Stimulated activated effector memory CD8-positive, alpha-beta T cell treated with anti-CD3 and anti-CD28 coated beads, Interleukin-12 subunit alpha, Interleukin-12 subunit beta, amount 100 ng/mL, for 72 hours (primary cell): ENCODE measurements at places on chromosomes 5 and 9.

GRCh38 chr9:111052791-111053190, 14.5 kb upstream of the LPAR1 start:
- no peak for DNase-seq

DNA sequence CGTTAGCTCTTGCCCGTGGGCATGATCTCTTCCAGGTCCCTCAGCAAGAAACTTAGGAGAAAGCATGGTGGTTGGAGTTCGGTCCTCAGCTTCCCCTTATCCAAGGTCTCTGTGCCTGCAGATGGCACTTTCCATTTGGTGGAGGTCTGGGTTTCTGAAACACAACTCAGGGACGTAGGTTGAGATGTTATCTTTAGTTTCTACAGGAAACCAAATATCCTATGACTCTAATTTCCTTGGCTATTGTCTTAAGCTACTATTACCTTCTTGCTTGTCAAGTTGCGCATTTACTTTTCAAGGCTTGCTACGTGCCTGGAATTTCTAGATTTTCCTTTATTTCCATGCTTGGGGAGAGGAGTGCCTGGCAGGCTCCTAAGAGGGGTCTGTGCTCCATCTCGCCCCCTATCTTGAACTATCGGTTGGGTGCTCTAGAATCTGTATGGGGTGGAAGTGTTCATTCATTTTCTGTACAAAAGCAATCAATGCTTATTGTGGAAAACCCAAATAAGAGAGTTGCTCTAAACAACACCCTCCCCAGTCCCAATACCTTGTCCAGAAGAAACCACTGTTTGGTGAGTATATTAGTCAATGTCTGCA, 32.9 kb upstream of the KCNIP1 start:
- DNase-seq, result no peak

- DNase-seq, result no peak
Observed at GRCh38 chr5:121366515-121366914, 485.2 kb upstream of the FTMT start.

DNA sequence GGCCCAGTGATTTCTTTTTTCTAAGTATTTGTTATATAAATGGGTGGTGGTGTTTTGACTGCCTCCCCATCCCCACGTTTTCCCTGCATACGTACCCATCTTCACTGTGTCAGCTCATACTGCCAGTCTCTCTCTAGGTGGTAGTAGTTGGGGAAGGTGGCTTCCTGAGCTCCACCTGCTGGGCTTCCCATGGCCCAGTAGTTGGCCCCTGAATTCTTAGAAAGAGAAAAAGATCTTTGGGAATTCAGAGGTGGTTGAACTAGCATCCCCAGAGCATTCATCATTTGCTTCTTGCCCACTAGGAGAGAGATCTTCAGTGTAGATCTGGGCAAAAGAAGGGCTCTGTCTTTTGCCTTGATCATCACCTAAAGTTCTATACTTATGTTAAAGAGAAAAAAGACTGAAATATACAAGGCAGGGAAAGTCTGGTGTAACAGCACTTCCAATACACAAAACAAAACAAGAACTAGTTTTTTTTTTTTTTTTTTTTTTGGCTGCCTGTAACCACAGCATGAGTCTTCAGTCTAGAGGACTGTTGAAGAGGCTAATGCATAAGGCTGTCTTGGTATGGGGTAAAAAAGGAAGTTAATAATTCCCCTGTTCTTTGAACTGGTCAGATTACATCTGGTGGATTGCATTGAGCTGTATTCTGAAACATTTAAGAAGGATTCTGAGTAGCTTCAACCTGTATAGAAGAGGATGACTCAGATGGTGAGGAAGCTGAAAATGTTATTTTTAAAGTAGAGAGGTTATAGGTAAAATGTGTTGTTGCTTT, 128.7 kb downstream of the ATG10 start:
- DNase-seq, result no peak

DNA sequence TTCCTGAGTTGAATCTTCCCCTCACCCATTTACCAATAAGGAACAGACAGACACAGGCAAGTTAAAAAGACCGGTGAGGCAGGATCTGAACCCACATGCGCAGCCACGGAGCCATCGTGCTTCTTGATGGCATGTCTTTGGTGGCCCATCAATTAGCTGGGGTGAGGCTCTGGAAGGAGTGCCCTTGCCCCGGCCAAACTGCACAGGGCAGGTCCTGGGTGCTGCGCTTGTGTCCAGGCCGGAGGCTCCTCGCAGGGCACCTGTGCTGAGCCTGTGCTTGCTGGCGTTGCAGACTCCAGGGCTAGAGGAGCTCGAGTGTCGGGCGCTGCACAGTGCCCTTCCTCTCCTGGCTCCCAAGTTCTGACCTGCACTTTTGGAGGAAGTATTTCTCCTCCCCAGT, 66.4 kb downstream of the PSMB7 start:
- no peak for DNase-seq

DNA sequence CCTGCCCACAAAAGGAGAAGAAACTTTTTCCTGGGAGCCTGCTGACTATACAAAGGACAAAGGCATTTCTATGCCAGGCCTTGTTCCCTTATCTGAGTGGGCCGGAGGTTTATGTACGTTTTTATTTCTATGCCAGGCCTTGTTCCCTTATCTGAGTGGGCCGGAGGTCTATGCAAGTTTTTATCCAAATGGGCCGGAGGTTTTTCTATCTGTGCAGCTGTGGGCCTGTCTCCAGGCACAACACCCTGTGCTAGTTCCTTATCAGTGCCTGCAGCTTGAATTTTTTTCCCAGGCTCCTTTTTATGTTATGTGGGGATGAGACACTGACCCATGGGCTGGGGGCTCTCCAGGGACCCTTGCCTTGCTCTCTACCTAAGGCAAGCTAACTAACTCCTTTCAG, 5.5 kb downstream of the SLC25A2 start:
- no peak for DNase-seq

- DNase-seq, result no peak
Observed at GRCh38 chr5:134136221-134136631, 21.7 kb downstream of the TCF7 start.

DNA sequence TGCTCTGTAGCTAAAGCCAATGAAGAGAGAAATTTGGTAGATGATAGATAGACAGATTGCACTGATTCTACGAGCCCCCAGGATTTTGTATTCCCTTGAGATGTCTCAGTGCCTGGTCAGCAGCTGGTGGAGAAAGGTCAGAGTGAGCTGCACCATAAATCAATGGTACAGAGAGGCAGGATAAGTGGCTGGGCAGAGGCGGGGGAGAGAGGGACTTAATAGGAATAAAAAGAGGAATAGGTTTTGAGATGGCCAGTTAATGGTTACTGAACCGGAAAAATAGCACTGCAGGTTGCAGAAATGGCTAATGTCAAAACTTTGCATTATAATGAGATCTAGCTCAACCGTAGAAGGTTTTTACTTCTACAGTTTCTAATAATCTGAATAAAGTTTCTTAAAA, 47.9 kb upstream of the SLC12A2 start:
- no peak for DNase-seq

DNA sequence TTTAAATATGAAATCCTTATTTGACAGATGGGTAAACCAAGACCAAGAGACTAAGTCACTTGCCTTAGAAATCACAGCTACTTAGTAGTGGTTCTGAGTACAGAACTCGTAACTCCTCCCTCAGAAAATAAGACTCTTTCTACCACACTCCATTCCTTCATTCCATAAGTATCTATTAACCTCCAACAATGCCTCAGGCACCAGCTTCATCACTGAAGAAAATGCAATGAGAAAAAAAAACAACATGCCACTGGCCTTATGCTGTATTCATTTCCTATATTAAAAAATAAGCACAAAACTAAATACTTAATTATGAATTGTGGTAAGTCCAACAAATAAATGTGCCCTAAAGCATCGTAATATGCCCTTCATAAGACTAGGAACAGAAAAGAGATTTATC, 13.5 kb upstream of the FREM1 start:
- no peak for DNase-seq

DNA sequence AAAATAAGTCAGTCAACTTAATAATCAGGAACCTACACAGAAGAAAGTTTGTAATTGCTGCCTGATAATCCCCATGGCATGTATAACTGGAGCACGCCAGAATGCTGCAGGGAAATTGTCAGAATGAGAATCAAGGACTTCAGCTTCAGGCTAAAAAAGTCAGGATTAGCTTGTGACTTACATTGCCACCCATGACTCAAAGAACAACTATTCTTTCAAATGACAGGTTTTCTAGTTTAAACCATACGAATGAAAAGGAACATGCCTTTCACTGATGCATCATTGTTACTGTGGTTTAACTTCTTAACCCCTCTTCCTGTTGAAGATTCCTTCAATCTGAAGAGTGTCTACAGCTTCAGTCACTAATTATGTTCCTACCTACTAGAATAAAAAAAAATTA, 112.4 kb downstream of the ISL1 start:
- no peak for DNase-seq

DNA sequence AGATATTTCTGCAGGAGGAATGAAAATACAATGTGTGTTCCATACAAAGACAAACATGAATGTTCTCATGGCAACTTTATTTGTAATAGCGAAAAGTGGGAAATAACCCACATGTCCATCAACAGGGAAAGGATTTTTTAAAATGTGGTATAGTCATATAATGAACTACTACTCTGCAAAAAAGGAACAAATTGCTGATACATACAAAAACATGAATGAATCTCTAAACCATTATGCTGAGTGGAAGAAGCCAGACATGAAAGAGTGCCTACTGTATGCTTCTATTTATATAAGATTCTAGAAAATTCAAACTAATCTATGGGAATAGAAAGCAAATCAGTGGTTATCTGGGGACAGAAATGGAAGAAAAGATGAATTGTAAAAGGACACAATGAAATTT, 52.5 kb downstream of the CDKL3 start:
- no peak for DNase-seq

- DNase-seq, result no peak
Observed at GRCh38 chr9:17905781-17906175, 326.9 kb downstream of the SH3GL2 start.

DNA sequence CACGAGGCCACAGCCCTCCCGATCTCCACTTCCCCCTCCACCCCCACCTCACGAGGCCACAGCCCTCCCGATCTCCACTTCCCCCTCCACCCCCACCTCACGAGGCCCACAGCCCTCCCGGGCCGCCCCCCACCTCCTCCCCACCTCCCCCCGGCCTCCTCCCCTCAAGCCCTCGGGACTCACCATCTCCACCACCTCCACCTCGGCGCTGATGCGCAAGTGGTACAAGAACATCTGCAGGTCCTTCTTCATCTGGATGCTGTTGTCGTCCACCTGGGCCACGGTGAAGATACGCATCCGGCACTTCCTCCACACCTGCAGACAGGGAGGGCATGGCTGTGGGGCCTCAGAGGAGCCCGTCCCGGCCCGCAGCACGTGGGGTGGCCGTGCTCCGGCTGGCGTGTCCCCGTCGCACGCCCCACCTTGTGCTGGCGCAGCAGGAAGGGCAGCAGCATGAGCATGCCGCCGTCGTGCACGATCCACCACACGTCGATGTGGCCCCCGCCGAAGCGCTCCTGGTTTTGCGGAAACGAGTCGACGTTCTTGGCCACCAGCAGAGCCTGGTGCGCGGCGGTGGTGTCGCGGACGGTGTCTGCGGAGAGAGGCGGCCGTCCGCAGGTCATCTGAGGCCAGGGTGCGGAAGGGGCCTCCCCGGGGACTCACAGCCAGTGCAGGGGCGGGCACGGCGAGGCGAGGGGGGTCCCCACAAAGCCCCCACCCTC, 48.0 kb downstream of the SLC12A7 start:
- no peak for DNase-seq

GRCh38 chr5:122697191-122697590, 77.7 kb upstream of the SNX2 start:
- DNase-seq, result no peak

DNA sequence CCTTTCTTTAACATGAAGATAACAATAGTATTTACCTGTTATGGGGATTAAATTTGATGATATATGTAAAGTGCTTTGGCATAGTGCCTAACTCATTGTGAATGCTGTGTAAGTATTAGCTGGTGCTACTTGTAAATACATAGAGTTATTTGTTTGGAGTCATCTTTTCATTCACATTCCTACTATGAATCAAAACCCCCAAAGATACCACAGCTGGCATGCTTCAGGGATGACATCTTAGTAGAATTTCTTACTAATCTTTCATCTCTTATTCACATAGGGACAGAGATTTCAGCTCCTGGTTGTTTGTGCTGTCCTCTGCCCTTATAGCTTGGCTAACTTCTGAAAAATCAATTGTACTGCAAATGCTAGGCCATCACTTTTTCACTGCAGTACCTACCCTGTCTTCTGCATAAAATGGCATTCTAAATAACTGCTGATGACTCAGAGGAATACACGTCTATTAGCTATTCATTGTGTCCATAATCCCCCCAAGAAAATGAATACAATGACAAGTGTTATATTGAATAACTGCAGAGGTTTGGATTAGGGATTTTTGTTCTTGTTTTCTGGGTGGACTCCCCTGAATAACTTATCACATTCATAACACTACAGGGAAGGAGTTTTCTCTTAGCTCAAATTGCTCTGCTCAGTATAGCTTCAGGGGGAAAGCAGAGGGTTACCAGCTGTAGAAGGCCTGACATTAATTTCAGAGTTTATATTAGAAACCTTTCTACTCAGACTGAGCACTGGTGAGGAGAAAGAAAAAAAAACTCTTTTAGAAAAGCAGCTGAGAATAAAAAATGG, 192.2 kb upstream of the C9orf72 start:
- no peak for DNase-seq

GRCh38 chr9:124780060-124780756, 3.3 kb downstream of the OLFML2A start:
- DNase-seq, result no peak

DNA sequence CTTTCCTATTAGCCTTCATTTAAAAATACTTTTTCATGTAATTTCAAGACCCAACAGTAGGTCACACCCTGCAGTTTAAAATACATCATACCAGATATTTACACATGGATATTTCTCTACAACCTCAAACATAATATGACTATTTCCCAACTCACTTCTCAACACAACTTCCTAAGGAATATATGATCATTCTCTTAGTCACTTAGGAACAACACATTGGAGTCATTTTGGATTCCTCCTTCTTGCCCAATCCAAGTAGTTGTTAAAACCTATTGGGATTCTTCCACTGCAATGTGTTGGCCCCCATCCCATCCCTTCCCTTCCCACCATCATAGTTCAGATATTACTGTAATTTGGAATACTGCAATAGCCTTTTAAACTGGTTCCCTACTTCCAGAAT, 145.5 kb downstream of the DCP2 start:
- no peak for DNase-seq

- peak; percentile 60 for DNase-seq
Observed at GRCh38 chr5:132419502-132420468, 50.3 kb downstream of the SLC22A5 start.

GRCh38 chr5:64165500-64166200, at the start of gene RNF180:
Gene RNF180, plus strand, starts transcription at chr5:64165843. Its CDS starts 34,965 bp downstream, at chr5:64200808.
- DNase-seq, result no peak

GRCh38 chr5:87354496-87354895, 58.2 kb downstream of the CCNH start:
- no peak for DNase-seq

GRCh38 chr9:34611251-34611810, 566 bp downstream of the RPP25L start:
- DNase-seq, result no peak
